A549 treated with AZD2906 at 1 μM for 4 hours (cell line): ENCODE measurements at places on chromosomes 7 and 10. TPM values are rescaled to one million over a fixed set of nuclear protein-coding genes. Genes with fewer than 3 reads are reported as not detected.

The EVX1 gene
- 0.09 to 0.22 TPM (median 0.14 TPM) in 5 replicates for total RNA-seq

The HOGA1 gene
- total RNA-seq = 2.7 to 3.4 TPM (median 2.9 TPM) in 5 replicates

The TMEM213 gene
- not detected in 5 replicates for total RNA-seq

The ANKIB1 gene
- 15.7 to 20.8 TPM (median 18.3 TPM) in 5 replicates for total RNA-seq

The GSDME gene
- 38.9 to 50.3 TPM (median 45.2 TPM) in 5 replicates for total RNA-seq

The PLCE1 gene
- total RNA-seq = 6.8 to 8.8 TPM (median 8.0 TPM) in 5 replicates

The ERVW-1 gene
- total RNA-seq = 0.07 TPM in 1 of 5 replicates, not detected in the others

The MBLAC1 gene
- 2.1 to 3.5 TPM (median 3.0 TPM) in 5 replicates for total RNA-seq

The DENND2A gene
- 0.45 to 0.91 TPM (median 0.68 TPM) in 5 replicates for total RNA-seq

The MGAM2 gene
- total RNA-seq = 0.01 to 0.02 TPM (median 0.02 TPM) in 3 of 5 replicates, not detected in the others

The TMEM196 gene
- not detected in 5 replicates for total RNA-seq

The SFRP5 gene
- total RNA-seq = 2.5 to 3.7 TPM (median 3.2 TPM) in 5 replicates

The FZD8 gene
- 3.2 to 5.4 TPM (median 4.6 TPM) in 5 replicates for total RNA-seq

The SFMBT2 gene
- 5.9 to 7.6 TPM (median 7.0 TPM) in 5 replicates for total RNA-seq

The EPO gene
- total RNA-seq = 0.09 TPM in 1 of 5 replicates, not detected in the others

The ECHDC3 gene
- 9.4 to 10.9 TPM (median 10.4 TPM) in 5 replicates for total RNA-seq

The PKD2L1 gene
- total RNA-seq = 0.06 to 0.33 TPM (median 0.16 TPM) in 4 of 5 replicates, not detected in the other

The MICU1 gene
- 49.2 to 61.4 TPM (median 52.4 TPM) in 5 replicates for total RNA-seq

The UPK3B gene
- 11.5 to 19.9 TPM (median 17.5 TPM) in 5 replicates for total RNA-seq

The DLX6 gene
- total RNA-seq = 0.06 TPM in 1 of 5 replicates, not detected in the others

The GPR158 gene
- total RNA-seq = 0.03 to 0.07 TPM (median 0.06 TPM) in 5 replicates

The GIMAP4 gene
- not detected in 5 replicates for total RNA-seq

The ANKMY2 gene
- total RNA-seq = 12.0 to 14.9 TPM (median 12.5 TPM) in 5 replicates

The FZD1 gene
- 2.2 to 2.5 TPM (median 2.3 TPM) in 5 replicates for total RNA-seq

The TM9SF3 gene
- 65.2 to 87.3 TPM (median 75.8 TPM) in 5 replicates for total RNA-seq

The MUC12 gene
- 12.5 to 23.4 TPM (median 19.2 TPM) in 5 replicates for total RNA-seq

The CD36 gene
- 0.07 to 0.20 TPM (median 0.09 TPM) in 4 of 5 replicates, not detected in the other for total RNA-seq

The DNAJB12 gene
- 32.1 to 34.5 TPM (median 32.7 TPM) in 5 replicates for total RNA-seq

The EIF3B gene
- 216 to 266 TPM (median 224 TPM) in 5 replicates for total RNA-seq

The PNLIPRP1 gene
- not detected in 5 replicates for total RNA-seq

The TNRC18 gene
- 34.4 to 49.5 TPM (median 40.8 TPM) in 5 replicates for total RNA-seq

The AKR1C4 gene
- total RNA-seq = 0.13 to 0.49 TPM (median 0.36 TPM) in 5 replicates

The PLAC9 gene
- total RNA-seq = 0.16 to 0.30 TPM (median 0.17 TPM) in 3 of 5 replicates, not detected in the others

The OPN1SW gene
- not detected in 5 replicates for total RNA-seq

The GSTO1 gene
- total RNA-seq = 274 to 305 TPM (median 284 TPM) in 5 replicates

The ADAM22 gene
- 0.18 to 0.27 TPM (median 0.24 TPM) in 5 replicates for total RNA-seq

The TMEM178B gene
- total RNA-seq = 1.1 to 1.5 TPM (median 1.3 TPM) in 5 replicates

The RADIL gene
- total RNA-seq = 1.2 to 2.5 TPM (median 1.9 TPM) in 5 replicates

The SGPL1 gene
- total RNA-seq = 24.3 to 38.2 TPM (median 27.3 TPM) in 5 replicates

The VWDE gene
- 0.31 to 0.63 TPM (median 0.50 TPM) in 5 replicates for total RNA-seq

The SH2B2 gene
- 1.5 to 3.7 TPM (median 3.2 TPM) in 5 replicates for total RNA-seq

The FRAT1 gene
- total RNA-seq = 1.1 to 2.4 TPM (median 2.2 TPM) in 5 replicates

The NYAP1 gene
- total RNA-seq = 4.1 to 7.9 TPM (median 6.7 TPM) in 5 replicates

The GNG11 gene
- 32.6 to 36.5 TPM (median 33.6 TPM) in 5 replicates for total RNA-seq
